Activated T-cell treated with anti-CD3 and anti-CD28 coated beads, Interleukin-2, amount 50 U/mL, for 48 hours (primary cell): ENCODE measurements at places on chromosomes 4 and X.

GRCh38 chr4:170399581-170400293 lies 310.0 kb upstream of the AADAT start:
- no peak for DNase-seq

GRCh38 chr4:165828928-165829327 lies 44.1 kb upstream of the TLL1 start:
- DNase-seq = no peak

GRCh38 chrX:132738951-132739350 lies 219.5 kb downstream of the HS6ST2 start:
- no peak for DNase-seq

GRCh38 chr4:189443341-189443740 lies 497.3 kb upstream of the FRG1 start:
- DNase-seq = no peak

- no peak for DNase-seq
Observed at GRCh38 chr4:120071192-120071795, 4.6 kb upstream of the MAD2L1 start.

- DNase-seq = no peak
Observed at GRCh38 chr4:74536557-74536956, 91.6 kb downstream of the AREG start.

DNA sequence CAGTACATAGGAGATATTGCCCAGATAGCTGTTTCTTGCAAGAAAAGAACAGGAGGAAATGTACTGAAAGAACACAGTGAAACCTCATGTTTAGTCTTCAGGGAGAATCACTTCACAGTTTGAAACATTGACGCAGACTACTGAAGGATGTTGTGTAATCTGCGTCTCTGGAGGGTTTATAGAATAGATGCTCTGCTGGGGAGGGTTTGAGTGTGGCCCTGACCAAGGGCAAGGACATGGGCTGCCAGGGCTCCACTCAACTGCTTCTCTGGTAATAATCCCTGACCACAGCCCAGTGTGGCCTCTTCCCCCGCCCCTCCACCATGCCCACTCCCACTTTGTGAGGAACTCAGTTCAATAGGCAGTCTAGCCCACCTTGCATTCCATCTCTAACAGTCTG lies 15.8 kb upstream of the ACE2 start:
- DNase-seq = no peak

DNA sequence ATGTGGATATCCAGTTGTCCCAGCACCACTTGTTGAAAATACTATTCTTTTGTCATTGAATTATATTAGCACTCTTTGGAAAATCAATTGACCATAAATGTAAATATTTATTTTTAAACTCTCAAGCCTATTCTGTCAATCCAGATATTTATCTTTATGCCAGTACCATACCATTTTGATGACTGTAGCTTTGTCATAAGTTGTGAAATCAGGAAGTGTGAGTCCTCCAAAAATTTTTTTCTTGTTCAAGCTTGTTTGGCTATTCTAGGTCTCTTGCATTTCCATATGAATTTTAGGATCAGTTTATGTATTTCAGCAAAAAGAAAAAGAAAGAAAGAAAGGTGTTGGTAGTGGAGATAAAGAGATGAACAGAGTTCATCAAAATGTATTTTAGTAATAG lies 8.2 kb upstream of the SMPX start:
- no peak for DNase-seq

DNA sequence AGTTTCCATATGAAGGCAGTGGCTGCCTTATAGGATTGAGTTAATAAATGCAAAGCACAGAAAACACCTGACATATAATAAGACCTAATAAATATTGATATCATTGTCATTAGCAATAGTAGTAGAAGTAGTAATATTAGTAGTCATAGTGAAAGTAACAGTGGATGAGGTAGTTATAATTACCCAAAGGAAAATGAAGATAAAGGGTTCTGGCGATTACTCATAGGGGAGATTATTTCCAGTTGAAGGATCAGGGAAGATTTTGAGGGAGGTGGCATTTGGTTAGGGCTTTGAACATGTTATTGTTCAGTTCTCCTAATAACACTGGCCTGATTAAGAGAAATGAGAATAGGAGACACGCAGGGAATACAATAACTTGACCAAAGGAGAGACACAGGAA lies 131.9 kb upstream of the GPRIN3 start:
- DNase-seq = no peak

- no peak for DNase-seq
Observed at GRCh38 chrX:122816288-122816687, 367.8 kb upstream of the GRIA3 start.

DNA sequence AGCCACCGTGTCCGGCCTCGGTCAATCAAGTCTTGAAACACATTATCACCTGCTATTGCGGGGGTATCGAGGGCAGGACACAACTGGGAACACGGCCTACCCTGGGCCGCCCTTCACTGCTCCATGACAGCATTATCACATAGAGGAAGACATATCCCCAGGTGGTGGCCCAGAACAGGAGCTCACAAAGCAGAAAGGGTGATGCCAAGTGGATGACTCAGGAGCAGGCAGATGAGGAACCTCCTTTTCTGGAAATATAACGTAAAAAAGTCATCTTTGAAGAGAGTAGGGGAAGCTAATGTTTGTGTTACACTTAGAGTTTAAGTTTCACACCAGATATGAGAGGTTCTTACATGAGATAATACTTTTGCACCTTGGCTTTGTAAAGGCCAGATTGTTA lies 5.3 kb upstream of the SUPT20HL1 start:
- DNase-seq = no peak

GRCh38 chr4:103099691-103100392 lies at the start of gene BDH2:
Gene BDH2 (minus strand): TSS chr4:103099834. CDS start chr4:103096254, 3,580 bp downstream.
- DNase-seq = peak; percentile 29

GRCh38 chr4:90293320-90293719 lies 166.1 kb downstream of the CCSER1 start:
- no peak for DNase-seq

DNA sequence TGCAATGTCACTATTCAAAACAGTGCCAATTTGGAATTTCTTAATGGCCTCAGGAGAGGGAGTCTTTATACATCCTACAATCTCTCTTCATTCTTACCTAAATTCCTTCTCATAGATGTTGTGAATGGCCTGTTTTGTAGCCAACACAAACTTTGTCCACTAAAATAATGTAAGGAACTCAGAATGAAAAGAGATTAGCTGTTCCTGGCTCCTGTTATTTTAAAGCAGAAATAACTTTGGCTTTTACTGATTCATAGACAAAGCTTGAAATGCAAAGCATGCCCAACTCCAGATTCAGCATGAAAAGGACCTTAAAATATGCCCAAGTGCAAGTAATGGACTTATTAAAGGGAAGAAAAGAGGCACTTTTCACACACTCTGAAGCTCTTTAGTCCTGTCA lies 146.0 kb upstream of the GPC4 start:
- DNase-seq = no peak

DNA sequence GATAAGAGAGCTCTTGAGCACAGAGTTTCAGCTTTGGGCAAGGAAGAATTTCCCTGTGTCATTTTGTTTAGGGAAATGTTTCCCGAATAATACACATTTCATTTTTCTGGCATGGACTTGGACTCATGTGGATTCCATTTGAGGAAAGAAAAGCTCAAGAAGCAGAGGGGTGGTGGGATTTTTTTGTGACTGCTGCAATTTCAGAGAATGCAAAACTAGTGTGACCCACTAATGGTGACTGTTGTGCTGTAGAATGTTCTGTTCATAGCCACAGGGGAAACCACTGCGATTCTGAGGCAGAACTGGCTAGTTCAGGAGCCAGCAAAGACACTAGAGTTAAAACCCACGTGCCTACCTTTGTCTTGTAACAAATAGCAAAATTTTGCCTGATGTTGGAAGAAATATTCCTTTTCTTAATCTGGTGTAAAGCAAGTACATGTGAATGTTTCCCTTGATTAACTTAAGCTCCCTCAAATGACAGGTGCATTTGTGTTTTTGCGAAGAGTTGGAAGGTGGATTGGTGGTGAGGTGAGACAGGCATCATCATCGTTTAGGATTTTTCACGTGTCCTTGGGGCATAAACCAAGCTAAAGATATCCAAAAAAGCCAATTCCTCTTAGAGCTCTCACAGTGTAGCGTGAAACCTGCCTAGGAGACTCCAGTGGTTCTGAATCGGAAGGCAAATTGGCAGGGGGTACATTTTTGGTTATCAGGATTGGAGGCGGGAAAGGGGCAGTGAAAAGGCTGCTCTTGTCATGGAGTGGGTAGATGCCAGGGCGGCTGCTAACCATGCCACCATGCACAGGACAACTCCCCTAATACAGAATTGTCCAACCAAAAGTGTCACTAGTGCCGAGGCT lies 38.0 kb upstream of the FAM9C start:
- DNase-seq = no peak

DNA sequence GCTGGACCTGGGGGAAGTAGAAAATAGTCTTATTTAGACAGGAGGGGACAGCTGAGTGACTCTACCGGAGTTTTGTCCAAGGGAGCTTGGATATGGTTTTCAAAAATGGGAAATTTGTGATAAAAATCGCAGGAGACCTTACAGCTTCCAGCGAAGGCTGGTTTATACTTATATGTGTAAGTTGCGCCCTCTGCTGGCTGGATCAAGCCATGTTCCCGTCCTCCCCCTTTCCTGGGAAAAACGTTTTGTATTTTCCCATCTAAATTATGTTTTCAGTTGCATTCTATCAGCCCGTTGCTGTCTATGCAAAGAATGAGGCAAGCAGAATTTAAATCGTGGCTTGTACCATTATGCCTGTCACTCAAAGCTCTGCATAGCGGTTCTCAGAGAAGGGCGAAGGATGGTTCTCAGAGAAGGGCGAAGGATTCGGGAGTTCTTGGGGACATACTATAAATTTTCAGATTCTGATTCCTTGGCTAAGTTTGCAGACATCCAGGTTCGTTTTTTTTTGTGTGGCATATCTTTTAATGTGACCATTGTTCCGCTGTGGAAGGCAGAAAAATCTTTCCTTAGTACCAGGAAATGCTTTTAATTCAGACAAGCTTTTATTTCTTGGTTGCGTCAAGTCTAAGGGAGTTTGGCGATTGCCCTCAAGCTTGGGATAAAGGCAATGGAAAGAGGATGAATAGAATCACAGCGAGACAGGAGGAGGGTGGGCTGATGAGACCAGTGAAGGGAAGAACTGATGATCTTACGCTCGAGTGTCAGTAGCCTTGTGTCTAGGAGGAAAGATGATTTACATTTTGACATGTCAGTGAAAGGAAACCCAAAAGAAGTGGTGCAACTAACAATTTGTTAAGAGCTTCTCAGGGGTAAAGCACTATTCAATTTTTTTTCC lies 128.5 kb upstream of the ARX start:
- DNase-seq = peak; percentile 47

DNA sequence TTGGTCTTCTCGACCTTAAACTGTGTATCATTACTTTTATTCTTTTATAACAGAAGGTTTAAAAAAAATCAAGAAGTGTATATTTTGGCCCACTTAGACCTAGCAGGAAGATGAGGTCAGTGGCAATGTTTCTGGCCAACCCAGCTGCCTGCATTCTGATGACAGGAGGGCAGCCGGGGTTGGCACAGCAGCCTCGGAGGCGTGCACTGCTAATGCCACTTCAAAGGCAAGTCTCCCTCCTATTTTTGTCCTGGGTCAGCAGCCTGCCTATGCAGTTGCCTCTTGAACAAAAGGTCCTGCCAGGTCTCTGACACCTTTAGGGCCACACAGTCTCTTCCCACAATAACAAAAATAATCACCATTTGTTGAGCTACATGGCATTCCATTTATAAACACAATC lies 89.4 kb upstream of the MYOZ2 start:
- DNase-seq = no peak

GRCh38 chrX:24761306-24761705 lies 67.6 kb downstream of the POLA1 start:
- DNase-seq = no peak

GRCh38 chr4:168588916-168589531 lies 92.2 kb downstream of the PALLD start:
- DNase-seq = no peak

GRCh38 chr4:171117457-171117856 lies 695.7 kb upstream of the GALNTL6 start:
- no peak for DNase-seq

DNA sequence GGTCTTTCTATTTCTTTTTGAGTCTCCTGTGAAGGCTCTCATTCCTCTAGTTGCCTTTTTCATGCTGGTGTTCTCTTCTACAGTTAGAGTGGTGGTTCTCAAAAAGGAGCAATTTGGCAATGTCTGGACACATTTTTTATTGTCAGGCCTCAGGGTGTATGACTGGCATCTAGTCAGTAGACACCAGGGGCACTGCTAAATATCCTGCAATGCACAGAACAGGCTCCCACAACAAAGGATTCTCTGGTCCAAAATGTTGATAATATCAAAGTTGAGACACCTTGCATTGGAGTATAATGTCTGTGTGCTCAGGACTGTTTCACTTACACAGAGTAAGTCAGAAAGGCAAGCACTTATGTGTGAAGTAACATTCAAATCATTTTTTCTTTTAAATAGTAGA lies 1360.7 kb downstream of the ADGRL3 start:
- DNase-seq = no peak

- no peak for DNase-seq
Observed at GRCh38 chr4:129342819-129343408, 247.0 kb downstream of the C4orf33 start.

DNA sequence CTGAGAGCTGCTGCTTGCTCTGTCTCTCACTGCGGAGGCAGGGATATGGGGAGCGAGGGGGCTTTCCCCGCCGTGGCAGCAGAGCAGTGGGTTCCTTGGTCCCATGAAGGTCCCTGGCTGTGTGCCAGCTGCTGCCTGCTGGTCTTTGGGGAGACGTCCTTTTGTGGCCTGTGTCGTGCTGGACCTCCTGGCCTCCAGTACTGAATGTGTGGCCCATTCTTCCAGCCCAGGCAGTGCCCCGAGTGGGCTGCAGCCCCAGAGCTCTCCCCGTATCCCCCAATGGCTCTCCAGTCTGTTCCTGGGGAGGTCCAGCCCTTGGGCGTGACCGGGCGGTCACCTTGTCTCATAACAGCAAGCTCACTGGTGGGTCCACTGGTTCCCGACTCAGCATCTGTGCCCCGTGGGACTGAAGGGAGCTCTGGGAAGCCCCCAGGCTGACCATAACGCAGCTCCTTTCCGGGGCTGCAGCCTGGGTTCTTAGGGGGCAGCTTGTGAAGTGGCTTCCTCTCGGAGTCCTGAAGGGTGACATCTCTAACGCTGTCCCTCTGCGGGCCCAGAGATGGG lies 115.6 kb downstream of the SMIM20 start:
- no peak for DNase-seq

DNA sequence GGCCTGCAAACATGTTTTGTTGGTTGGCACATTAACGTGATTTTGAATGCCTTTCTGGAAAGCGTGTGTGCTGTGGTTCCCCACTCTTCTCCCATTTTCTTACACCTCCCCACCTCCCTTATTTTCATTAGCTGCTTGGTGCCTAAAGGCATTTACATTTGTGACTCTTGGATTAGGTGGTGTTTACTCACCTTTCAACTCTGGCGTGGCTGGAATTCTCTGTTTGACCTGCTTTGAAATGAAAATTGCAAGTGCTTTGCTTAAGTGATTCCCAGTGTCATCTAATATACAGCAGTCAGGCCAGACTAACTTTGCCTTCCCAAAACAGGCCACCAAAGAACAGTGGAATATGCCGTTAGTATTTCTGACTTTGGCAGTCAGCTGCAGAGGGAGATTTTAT lies 80.5 kb downstream of the NHSL2 start:
- no peak for DNase-seq
